ENCODE measurements at places on chromosomes 16 and 17. TPM values are rescaled to one million over a fixed set of nuclear protein-coding genes. Genes with fewer than 3 reads are reported as not detected.
A peak's percentile ranks its signal among the peaks of the same experiment; 100 is the strongest.

GRCh38 chr17:70080541-70081347, 5.7 kb downstream of the KCNJ16 start:
- no peak overlapping the region for H3K27ac ChIP-seq
- no peaks in the 10 kb centered on the region for H3K27me3 ChIP-seq
- H3K36me3 ChIP-seq = no peaks in the 10 kb centered on the region

DNA sequence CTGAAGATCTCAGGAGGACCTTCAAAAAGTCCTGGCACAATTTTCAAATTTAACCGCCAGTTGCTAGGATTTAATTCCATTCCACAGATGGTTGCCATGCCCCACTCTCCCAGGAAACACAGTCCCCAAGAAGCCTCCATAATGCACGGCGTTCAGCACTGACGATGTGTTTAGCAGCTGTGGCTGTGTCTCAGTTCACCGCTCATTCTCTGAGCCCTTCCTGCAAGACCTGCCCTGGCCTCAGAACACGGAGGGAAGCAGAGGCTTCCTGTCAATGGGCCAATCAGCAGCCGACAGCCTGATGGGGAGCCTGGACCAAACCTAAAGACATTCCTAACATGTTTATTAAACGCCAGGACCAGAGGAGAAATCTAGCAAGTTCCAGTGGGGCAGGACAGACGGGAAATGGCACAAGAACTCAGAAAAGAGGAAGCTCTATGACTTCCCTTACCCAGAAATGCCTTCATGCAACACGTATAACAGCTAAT, 4.9 kb downstream of the MYLK3 start:
- DNase-seq = no peak
- H3K4me1 ChIP-seq = no peaks in the 10 kb centered on the region
- no peaks in the 10 kb centered on the region for H3K27me3 ChIP-seq
- no peak overlapping the region for H3K4me3 ChIP-seq
- H3K36me3 ChIP-seq = no peaks in the 10 kb centered on the region
- no peak overlapping the region for H3K27ac ChIP-seq

GRCh38 chr17:6040504-6040903, 29.7 kb upstream of the WSCD1 start:
- no peak overlapping the region for H3K4me3 ChIP-seq
- H3K36me3 ChIP-seq = no peaks in the 10 kb centered on the region
- H3K27me3 ChIP-seq = no peaks in the 10 kb centered on the region
- H3K4me1 ChIP-seq = no peaks in the 10 kb centered on the region

- peaks cover 18% of the 10 kb centered on the region for H3K4me1 ChIP-seq
- DNase-seq = peak; percentile 66
- H3K4me3 ChIP-seq = peak overlapping the region; percentile 39
- peaks cover 4% of the 10 kb centered on the region for H3K27me3 ChIP-seq
- H3K27ac ChIP-seq = no peak overlapping the region
- no peaks in the 10 kb centered on the region for H3K36me3 ChIP-seq
Observed at GRCh38 chr16:88453611-88454522, 787 bp downstream of the ZFPM1 start.

- H3K4me1 ChIP-seq = peaks cover under 1% of the 10 kb centered on the region
- no peaks in the 10 kb centered on the region for H3K27me3 ChIP-seq
- no peaks in the 10 kb centered on the region for H3K36me3 ChIP-seq
- no peak overlapping the region for H3K27ac ChIP-seq
Observed at GRCh38 chr17:16584273-16584995, 15.4 kb upstream of the ZNF287 start.

The KCNJ16 gene
- 7.2 TPM for polyA plus RNA-seq

The MED13 gene
- 10.4 TPM for polyA plus RNA-seq

The IGF2BP1 gene
- 0.12 TPM for polyA plus RNA-seq

The SLC22A31 gene
- polyA plus RNA-seq = 2.0 TPM

Measured in ovary (tissue), 10 donors.